Caudate nucleus (tissue), 63 donors: ENCODE measurements at places on chromosomes 4 and X.

- DNase-seq: no peak
Measured at GRCh38 chrX:24148121-24148520, 1.4 kb upstream of the ZFX start.

GRCh38 chr4:38663090-38663800, 754 bp upstream of the KLF3 start:
- peak; percentile 72 for DNase-seq

GRCh38 chr4:28369499-28369898, 1508.9 kb downstream of the STIM2 start:
- no peak for DNase-seq

- DNase-seq: no peak
Measured at GRCh38 chrX:154043003-154043763, 23.5 kb upstream of the IRAK1 start.

GRCh38 chr4:79623021-79623870, 215.2 kb upstream of the GK2 start:
- no peak for DNase-seq

GRCh38 chr4:168725930-168726329, 229.1 kb downstream of the PALLD start:
- no peak for DNase-seq

DNA sequence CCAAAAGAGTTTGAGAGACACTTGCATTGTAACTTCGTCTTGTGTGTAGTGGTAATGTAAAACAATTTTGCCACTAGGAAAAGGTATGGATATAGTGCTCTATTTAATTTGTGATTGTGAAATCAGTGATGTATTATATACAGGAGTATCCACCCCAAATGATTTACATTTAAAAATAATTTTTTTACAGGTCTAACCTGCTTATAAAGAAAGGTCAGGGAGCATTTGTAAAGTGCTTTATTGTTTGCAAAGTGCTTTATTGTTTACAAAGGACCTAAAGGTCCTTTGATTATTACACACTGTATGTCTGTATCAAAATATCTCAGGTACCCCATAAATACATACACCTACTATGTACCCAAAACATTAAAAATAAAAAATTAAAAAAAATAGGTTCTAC, 70.3 kb downstream of the DCK start:
- no peak for DNase-seq

DNA sequence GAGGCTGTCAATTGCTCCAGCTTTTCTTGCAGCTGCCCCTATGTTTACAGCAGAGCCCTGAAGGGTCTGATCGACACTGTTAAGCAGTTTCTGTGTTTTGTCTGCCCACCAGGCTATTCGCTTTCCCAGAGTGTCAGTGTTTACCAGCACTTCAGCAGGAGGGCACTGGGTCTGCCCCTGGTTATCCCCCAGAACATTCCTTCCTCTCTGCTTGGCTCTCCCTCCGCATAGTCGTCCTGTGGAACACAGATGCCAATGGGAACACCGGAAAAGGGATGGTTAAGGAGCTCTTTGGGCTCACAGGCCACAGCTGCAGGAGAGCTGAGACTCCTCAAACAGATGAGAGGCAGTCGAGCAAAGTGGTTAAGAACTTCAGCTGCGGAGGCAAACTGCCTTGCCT, 71.3 kb upstream of the FBXW7 start:
- DNase-seq: no peak

DNA sequence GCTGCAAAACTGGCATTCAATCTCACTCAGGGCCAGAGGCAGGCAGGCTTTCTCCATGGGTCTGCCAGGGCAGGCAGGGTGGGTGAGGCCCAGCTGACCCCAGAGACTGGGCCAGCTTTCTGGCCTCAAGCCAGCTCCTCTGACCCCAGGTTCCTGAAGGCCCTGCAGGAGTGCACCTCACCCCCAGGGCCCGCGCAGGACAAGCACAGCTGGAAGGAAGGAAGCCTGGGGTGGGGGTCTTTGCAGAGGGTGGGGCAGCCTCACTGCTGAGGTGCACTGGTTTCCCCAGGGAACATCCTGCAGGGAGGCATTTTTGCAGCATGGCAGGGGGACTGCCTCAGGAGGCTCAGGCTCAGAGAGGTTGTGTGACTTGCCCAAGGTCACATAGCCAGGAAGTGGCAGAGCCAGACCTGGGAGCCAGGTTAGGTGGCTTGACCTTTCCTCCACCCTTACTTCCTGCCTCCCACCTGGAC, 31.5 kb upstream of the AFAP1 start:
- DNase-seq: no peak

DNA sequence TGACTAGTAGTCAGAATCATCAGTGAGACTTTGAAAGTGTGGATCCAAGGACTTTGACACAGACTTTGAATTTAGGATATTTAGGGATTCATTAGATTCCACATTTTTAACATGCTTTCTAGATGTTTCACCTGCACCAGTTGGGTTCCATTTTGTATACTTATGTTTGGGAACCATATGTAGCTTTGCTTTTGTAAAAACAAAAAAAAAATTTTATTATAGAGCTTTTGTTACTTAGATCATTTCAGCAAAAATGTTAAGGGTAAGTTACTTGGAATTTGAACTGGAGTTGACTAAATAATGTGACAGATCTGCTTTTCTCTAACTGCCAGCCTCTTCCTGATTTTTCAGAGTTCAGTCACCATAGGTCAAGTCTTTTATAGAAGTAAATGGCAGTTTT, 14.6 kb downstream of the PDLIM5 start:
- DNase-seq: no peak

DNA sequence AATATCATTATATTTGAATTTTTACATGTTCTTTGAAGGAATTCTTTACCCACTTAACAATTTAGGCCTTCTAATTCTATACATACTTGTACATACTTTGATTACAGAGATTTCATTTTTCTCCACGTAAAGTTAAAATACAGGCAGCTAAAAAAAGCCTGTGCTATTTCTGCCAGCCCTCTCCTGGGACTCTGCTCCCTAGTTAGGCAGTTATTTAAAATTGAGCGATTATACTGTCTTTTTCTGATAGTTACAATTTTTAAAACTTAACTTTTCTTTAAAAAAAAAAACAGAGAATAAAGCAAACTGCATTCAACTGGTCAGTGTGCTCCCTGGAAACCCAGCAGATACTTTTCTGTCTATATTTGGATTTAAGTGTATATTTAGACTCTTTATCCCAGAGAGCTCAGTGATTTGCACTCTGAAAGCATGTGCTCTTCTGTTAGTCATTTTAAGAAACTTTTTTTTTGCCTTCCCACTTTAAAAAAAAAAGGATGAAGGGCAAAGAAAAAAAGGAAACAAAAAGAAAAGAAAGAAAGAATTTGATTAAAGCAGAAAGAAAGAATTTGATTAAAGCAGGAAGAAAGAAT, 18.1 kb upstream of the FAM241A start:
- no peak for DNase-seq

DNA sequence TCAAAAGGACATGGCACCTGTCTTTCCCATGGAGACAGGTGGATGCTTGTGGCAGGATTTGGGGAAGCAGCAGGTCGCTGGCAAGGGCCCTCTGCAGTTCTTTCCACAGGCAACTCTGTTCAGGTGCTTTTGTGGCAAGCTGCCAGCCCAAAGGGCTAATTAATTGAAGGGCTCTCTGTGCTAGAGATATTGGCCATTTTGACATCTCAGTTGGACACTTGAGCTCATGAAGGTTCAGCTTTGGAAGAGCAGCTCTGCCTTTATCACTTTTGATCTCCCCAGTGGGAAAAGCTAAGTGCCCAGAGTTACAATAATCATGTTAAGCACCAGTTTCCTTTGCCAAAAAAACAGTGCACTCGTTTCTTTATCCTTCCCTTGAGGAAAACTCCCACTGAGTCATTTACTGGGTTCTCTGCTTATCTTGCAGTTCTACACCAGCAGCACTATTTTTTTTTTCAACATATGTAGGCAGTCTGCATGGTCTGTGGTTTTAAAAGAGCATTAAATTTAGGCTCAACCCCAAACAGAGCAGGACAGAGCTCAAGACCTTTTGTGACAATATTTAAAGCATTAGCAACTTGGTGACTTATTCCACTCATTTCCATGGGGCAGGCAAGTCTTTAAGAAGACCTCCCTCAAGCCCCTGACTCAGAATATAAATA, 336.4 kb upstream of the RASGEF1B start:
- no peak for DNase-seq
